ENCODE measurements at places on chromosomes 7 and 10.

- DNase-seq: no peak
Measured at GRCh38 chr10:69377933-69378332, 38.8 kb downstream of the TACR2 start.

GRCh38 chr10:5949009-5949759, 28.2 kb downstream of the IL15RA start:
- peak; percentile 45 for DNase-seq

DNA sequence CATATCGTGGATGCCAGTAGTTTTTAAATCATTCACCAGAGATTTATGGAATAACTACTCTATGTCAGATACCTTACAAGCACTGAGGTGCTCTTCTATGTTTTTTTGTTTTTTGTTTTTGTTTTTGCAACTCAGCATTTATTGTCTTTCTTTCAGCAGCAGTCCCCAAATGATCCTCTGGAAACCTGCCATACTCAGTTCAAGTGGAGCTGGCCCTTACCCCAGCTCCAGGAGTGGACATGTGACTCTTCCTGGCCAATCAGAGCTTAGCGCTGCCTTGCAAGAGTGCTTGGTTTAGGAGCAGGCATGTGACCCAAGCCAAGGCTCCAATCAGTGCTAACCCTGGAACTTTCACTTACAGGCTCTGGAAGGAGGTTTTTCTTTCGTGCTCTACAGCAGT, 356.6 kb upstream of the ZMIZ1 start:
- DNase-seq: no peak

- no peak for DNase-seq
Measured at GRCh38 chr7:142711196-142711595, 38.1 kb upstream of the PRSS1 start.

DNA sequence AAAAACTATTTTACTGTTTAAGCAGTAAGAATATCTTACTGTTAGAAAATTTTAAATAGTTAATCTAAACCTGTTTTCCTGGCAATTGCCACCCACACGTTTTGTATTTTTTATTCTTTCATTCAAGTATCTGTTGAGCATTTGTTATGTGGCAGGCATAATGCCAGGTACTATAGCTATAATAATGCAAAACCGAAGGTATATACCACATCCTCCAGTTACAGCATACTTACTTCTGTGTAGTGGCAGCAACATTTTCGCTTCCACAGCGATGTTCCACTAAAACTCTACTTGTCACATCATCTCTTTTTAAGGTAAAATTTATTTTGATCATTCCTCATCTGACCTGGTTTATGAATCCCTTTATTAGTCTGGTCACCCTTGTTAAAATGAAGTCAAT, 30.0 kb downstream of the WASL start:
- DNase-seq: no peak

GRCh38 chr7:10793995-10794775, 179.5 kb upstream of the PHF14 start:
- no peak for DNase-seq

DNA sequence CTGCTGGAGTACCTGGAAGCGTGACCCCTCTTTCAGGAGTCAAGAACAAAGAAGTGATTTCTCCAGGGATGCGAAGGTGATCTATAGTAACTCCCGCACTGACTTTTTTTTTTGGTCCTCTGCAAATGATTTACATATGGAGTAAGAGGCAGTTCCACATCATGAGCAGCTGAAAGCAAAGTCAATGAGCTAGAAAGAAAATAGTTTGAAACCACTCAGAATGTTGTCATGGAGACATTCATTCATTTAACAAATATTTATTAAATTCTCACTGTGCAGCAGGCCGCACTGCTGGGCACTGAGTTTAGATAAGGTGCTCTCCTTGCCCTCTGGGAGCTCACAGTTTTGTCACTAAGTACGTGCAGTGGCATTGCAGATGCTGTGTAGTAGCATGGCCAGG, 206.7 kb downstream of the CAMK1D start:
- DNase-seq: no peak

- no peak for DNase-seq
Measured at GRCh38 chr10:130359711-130360110, 223.5 kb downstream of the GLRX3 start.

GRCh38 chr10:81104494-81104893, 566.8 kb downstream of the SH2D4B start:
- no peak for DNase-seq

DNA sequence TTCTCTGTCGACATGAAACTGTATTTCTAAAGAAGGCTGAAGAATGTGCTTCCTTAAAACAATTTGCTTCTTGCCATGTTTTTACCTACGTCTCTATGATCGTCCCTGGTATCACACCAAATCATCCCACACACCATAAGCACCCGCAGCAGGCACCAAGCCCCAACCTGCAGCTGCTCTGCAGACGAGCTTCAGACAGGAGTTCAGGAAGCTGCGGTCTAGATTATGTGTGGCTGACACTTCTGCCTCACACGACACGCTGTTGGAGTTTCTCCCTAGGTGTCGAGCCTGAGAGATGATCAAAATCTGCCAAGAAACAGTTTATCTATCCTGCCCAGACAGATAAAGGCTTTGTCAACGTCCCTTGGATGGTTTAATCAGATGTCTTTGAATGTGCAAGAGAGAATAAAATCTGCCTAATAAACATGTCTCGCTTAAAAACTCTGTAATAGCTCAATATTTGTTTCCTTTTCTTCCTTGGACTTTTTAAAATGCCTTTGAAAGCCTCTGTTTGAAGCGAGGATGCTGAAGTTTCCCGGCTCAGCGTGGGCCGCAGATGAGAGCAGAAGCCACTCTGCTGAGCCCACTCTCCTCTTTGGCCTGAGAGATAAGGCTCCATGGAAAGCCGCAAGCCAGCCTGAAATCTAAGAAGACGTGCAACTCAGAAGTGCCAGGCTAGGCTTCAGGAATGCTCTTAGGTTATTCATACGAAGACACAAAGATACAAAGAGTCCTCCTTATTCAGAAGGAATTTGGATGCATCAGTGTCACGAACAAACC, 158.3 kb upstream of the PFKP start:
- DNase-seq: no peak

GRCh38 chr7:151415375-151416105, 5.7 kb upstream of the WDR86 start:
- no peak for DNase-seq

GRCh38 chr7:132705146-132705545, 128.9 kb upstream of the PLXNA4 start:
- DNase-seq: no peak

DNA sequence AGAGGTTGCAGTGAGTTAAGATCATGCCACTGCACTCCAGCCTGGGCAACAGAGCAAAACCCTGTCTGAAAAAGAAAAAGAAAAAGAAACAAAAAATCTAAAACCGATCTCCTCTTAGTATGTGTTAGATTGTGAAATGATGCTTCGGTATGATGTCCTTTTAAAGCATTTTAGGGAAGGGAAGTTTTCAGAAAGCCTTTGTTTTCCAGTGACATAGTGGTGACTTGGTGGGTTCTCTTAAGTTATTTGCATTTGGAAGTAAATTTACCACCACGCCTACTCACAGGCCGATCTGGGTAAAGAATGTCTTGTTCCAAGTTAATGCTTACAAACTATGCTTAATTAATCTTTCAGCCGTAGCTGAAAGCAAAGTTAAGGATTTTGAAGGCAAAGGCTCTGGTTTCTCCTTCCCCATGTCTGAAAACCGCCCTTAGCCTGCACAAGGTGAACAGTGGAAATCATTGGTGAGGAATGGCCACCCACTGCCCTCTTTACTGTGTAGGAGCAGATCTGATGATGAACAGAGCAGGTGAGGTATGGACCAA, 10.7 kb downstream of the MTURN start:
- no peak for DNase-seq

DNA sequence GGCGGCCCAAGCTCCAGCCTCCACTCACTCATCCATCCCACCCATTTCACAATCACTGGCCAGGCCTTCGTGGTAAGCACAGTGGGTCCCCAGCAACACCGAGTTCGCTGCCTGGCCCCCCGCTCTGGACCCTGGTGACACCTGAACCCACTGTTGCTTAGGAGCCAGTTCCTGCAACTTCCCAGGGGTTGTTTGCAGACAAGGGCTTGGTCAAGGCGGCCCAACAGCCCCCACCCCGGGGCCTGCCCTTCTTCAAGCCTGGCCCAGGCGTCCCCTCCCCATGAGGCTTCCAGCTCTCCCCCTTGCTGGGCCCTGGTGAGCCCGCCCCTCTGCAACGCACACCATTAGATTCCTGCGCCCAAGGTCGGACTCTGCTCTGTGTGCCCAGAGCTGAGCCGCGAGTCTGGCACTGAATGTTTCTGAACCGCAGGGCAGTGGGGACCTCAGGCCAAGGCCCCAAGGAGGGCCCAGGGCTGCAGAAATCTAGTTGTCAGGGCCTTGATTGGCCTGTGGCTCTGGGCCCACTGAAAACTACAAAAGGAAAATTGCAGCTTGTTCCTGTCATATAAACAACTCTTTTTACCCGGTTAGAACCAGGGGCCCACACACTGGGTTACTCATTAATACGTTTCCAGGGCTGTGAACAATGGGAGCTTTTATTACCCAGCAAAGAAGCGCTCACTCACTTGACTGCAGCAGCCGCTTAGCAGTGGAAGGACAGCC, 2.1 kb upstream of the COX19 start:
- DNase-seq: no peak

DNA sequence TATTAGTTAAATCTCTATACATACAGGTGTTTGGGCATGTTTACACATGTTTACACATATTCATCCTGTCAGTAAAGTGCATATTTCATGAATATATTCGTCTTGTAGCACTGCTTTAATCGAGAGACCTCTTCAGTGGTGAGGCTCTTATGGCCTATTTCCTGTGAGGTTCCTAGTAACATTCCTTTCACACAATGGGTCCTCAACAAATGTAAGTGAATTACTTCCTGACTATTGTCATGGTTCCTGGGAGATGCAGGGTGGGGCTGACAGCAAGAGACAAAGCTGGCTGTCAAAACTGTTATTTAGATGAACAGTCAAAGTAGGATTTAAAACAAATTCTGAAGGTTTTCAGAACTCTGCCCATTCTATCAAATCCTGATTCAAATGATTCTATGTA, 12.4 kb upstream of the SEMA3A start:
- DNase-seq: no peak

- DNase-seq: peak; percentile 78
Measured at GRCh38 chr7:153835712-153836265, 216.4 kb upstream of the DPP6 start.

DNA sequence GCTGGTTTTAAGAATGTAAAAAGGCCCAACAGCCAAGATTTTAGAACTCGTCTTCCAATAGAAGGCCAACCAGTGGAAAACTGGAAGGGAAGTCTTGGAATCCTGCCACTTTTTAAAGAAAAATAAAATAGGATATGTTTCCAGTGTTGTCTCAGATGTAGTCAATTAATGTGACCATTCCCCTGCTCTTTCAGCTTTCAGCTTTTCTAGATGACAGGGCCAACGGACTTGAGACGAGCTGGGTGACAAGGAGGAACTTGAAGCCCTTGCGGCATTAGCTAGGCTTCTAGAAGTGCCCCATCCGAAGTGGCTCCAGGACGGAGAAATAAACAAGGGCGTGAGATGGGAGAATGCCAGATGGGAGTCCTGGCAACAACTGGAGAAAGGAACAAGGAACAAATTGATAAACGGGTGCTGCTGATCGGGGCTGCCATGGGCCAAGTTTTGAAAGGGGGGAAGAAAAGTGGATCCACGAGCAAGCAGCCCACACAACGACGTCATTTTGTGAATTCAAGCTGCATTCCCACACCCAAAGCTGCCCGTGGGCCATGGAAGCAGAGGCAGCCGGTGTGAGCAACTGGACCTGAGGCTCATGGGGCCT, 42.3 kb downstream of the CTBP2 start:
- DNase-seq: no peak

DNA sequence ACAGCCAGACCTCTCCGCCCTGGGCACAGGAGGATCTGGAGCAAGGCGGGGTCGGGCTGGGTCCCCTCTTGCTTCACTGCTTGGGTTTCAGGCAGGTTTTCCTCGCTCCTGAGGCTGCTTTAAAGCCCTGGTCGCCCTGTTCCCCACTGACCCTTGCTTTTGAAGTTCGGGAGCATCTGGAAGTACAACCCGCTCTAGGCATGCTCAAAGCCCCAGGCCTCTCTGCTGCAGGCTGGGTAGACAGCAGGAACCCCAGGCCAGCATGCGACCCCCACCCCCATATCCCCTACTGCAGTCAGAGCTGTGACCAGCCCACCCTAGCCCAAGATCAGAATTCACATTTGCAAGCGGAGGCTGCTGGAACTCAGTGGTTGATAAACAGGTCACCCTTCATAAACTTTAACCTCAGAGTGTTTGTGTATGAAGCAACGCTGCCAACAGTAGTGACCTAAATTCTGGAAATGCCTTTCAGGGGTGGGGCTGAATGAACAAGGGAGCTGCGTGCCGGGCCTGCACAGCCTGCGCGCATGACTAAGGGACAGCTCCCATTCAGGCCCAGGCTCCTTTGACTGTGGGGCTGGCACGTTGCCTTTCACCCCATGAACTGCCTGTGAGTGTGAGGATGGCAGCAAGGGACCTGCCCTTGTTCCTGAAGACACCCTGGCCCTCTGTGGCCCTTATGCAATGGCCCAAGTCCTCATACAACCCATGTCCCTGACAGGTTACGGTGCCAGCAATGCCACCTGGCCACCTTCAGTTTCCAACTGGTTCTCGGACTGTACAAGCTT, 52.5 kb downstream of the PROSER2 start:
- DNase-seq: peak; percentile 90

DNA sequence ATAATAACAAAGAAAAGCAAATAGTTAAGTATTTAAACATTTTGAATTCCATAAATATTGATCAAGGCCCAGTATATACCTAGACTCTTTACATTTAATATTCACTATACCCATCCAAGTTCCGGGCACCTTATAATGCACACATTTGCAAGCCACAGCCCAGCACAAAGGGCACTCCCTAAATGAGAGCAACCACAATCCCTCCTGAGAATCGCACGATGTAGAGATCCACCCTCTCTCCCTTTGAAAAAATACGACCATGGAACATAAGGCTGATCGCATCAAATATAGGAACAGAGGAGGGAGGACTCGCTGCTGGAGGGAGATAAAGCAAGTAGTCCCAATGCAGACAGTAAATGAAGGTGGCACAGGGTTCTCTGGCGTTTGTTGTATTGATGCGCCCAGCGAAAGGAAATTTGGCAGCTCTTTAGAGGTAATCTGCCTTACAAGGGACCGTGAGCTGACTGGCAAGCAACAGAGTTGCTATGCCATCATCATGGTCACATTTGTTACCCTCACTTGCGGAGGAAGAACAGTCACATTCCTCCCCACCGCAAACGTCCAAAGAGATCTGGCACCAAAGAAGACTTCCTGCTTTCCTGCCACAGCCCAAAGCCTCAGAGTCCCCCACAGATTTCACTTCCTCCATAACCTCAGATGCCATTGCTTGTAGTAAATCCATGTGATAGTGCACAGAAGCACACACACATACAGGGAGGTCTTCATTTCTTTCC, 16.1 kb upstream of the TAS2R40 start:
- no peak for DNase-seq

DNA sequence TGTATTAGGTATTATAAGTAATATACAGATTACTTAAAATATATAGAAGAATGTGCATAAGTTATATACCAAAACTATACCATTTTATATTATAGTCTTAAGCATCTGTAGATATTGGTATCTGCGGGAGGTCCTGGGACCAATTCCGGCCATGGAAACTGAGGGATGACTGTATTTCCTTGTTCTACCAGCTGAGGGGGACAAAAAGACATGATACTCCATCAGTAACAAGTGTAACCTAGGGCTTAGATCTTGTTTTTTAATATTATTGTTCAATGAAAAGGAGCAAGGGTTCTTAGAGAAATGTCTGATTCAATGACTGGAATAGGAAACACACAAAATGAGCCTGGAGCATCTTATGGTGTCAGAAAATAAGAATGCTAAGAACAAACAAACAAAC, 752.5 kb downstream of the CCSER2 start:
- DNase-seq: no peak

GRCh38 chr10:26407406-26407969, 30.7 kb upstream of the APBB1IP start:
- DNase-seq: no peak

Measured in cerebellar cortex (tissue), 1 donor.